ENCODE measurements at places on chromosomes 5 and 9.

- DNase-seq, result peak; percentile 89
Observed at GRCh38 chr5:91313757-91314673, 69.1 kb downstream of the ARRDC3 start.

- DNase-seq, result no peak
Observed at GRCh38 chr9:16236311-16236710, 634.2 kb downstream of the BNC2 start.

- no peak for DNase-seq
Observed at GRCh38 chr9:130846487-130847305, 11.6 kb downstream of the ABL1 start.

DNA sequence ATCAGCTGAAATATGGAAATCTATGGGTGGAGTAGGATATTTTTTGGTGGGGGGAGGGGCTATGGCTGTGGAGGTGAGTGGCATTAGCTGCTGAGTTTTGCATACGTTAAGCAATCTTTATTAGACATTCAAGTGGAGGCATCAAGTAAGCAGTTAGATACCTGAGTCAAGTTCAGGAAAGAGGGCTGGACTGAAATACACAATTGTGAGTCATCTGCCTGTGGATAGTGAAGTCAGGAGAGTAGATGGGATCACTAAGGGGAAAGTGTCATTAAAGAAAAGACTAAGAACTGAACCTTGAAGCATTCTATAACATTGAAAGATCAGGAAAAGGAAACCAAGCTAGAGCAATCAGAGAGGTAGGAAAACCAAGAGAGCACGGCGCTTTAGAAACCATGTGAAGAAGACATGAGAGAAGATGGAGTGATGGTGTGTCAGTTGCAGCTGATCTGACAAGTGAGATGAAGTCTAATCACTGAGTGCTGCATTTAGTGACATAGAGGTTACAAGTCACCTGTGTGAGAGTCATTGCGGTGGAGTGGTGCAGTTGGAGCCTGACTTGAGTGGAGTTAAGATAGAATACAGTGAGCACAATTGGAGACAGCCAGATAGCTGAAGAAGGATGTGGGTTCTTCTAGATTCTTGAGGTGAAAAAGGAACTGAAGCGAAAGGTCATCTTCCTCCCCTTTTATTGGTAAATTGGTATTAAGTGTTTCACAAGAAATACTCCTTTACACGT, 88.7 kb downstream of the PIP5K1B start:
- no peak for DNase-seq

GRCh38 chr9:130054325-130054786, 650 bp downstream of the GPR107 start:
- no peak for DNase-seq

DNA sequence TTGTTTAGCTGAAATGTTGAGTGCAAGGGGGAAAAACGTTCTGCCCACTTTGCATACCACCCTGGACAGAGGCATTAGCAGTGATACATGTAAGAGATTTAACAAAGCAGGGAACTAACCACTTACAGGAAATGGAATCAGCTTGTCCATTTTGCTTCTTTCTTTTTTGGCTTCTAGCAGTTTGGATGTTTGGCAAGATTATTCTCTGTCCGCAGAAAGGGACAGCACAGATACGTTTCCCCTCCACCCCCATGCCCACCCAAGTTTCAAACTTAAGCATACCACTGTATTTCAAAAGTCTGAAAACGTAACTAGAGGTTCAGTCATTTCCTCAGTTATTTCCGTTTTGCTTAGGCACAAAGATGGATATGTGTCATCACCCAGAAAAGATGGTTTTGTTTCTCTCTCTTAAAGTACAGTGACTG, 118.4 kb downstream of the GDNF start:
- no peak for DNase-seq

- DNase-seq, result no peak
Observed at GRCh38 chr5:42908086-42908485, 96.4 kb upstream of the SELENOP start.

GRCh38 chr9:84340535-84340934, at the start of gene SLC28A3:
TSS of gene SLC28A3 (minus strand) at chr9:84340758. CDS start at chr9:84340633, 125 bp downstream.
- DNase-seq, result no peak

DNA sequence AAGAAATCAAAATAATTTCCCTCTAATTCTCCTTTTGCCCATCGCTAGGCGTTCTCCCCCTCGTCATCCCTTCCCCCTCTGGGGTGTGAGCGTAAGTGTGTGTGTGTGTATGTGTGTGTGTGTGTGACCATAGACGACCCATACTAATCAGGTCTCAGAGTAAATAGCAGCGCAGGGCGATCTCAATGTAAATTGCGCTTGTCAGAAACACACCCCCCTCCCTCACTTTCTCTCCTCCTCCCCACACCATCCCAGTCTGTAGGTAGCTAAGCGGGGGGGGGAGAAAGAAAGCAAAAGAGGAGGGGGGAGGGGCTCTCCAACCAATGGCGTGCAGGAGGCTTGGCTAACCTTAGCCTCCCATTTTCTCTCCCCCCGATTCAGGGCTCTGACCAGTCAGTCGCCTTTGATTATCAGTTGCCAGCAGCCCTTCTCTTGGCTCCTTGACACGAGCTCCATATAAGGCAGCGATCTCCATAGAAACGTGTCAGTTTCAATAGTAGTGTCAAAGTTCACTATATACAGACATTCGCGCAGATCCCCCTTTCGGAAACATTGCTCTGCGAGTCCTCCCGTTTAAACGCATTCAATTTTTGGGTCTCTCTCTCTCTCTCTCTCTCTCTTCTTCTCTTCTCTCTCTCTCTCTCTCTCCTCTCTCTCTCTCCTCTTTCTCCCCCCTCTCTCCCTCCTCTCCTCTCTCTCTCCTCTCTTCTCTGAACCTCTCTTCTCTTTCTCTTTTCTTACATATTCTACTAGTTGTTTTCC, at the start of gene NR2F1:
NR2F1 (plus strand) TSS at position 546 of the 762 bp plus-strand sequence. CDS start 1,802 bp downstream, outside the sequence.
- DNase-seq, result no peak

- no peak for DNase-seq
Observed at GRCh38 chr5:139711067-139711905, 63.1 kb downstream of the CXXC5 start.

- DNase-seq, result no peak
Observed at GRCh38 chr5:15487228-15487627, 12.8 kb upstream of the FBXL7 start.

- no peak for DNase-seq
Observed at GRCh38 chr9:133387680-133388079, 11.5 kb downstream of the STKLD1 start.

- DNase-seq, result no peak
Observed at GRCh38 chr5:5755888-5756287, 333.4 kb downstream of the ICE1 start.

DNA sequence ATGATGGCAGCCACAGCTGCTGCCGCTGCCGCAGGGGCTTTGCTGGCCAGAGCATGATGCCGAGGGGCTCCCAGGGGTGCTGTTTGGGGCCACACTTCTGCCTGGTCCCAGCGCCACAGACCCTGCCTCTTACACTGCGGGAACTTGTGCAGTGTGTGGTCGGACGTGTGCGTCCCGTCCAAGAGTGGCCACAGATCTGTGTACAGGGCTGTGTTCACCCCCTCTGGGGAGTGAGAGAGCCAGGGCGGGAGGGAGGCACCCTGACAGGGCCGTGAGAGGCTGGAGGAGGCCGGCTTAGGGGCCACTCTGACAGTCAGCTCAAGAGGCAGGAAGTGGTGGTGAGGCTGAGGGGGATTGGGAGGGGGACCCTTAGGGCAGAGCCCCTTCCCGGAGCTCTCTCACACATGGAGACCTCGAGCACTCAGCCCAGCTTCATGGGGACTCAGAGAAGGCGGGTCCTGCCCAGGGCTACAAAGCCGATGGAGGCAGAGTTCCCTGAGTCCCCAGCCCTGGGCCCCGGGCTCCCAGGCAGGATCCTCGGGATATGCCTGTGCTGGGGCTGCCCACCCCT, 13.1 kb upstream of the CARD19 start:
- DNase-seq, result no peak

DNA sequence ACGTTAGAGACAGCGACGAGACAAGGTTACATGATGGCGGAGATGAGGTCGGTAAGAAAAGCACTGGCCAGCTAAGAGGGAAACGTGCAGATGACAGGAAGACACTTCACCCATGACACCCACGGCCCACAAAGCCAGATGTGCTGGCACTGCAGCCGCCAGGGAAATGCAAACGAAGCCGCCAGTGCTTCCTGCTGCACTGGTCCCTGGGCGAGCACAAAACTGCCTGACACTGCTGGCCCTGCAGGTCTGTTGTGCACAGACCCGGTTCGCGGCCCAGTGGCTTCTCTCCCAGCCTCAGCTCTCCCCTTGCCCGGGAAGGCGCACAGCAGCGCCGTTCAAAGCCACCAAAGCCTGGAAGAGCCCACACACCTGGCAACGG, 20.3 kb downstream of the QSOX2 start:
- no peak for DNase-seq

DNA sequence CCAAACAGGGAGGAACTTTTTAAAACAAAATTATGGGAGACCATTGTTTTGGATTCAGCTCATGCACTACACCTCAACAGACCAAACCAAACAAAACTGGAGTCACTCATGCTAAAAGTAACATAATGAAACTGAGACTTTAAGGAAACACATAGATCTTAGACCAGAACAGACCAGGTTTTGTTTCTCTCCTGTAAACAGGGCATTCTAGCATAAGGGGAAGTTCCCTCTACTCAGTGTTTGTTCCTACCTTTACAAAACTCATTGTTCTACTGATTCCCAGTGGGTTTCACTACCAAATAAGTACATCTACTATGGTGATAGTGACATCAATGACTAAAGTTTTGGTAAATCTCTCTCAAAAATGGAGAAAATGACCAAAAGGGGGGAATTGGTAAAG, 1103.6 kb upstream of the EDIL3 start:
- DNase-seq, result no peak

- peak; percentile 37 for DNase-seq
Observed at GRCh38 chr9:79583952-79584654, 12.3 kb downstream of the TLE4 start.

DNA sequence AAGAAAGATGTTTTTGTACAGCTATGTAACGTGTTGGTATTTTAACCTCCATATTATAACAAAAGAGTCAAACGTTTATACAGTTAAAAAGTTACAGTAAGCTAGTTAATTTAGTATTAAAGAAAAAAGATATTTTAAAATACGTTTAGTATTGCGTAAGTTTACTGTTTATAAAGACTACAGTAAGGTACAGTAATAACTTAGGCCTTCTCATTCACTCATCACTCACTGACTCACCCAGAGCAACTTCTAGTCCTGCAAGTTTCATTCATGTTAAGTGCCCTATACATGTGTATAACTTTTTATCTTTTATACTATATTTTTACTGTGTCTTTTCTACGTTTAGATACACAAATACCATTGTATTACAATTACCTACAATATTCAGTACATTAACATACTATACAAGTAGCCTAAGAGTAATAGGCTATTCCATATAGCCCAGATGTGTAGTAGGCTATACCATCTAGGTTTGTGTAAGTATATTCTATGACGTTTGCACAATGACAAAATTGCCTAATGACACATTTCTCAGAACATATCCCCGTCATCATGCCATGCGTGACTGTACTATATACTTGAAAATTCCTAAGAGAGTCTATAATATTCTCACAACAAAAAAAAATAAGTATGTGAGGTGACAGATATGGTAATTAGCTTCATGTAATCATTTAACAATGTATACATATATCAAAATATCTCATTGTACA, 33.8 kb downstream of the ERP44 start:
- no peak for DNase-seq

GRCh38 chr9:110029429-110029955, 178.5 kb downstream of the C9orf152 start:
- no peak for DNase-seq

DNA sequence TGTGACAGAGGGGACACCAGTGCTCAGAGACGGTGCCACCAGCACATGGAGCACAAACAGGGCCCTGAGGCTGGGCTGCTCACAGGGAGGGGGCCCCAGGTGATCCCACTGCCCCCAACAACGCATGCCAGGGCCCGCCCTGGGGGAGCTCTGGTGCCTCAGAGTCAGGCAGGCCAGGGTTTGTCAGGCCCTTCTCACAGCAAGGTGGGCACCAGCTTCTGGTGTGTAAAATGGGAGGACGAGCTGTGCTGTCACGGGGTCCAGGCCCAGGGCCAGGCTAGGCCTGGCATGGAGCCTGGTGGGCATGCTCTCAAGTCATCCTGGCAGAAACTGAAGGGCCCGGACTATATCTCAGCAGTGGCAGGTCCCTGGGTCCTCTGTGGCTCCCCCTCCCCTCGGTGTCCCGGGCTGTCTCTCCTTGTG, 34.5 kb downstream of the PRRT1B start:
- DNase-seq, result no peak

DNA sequence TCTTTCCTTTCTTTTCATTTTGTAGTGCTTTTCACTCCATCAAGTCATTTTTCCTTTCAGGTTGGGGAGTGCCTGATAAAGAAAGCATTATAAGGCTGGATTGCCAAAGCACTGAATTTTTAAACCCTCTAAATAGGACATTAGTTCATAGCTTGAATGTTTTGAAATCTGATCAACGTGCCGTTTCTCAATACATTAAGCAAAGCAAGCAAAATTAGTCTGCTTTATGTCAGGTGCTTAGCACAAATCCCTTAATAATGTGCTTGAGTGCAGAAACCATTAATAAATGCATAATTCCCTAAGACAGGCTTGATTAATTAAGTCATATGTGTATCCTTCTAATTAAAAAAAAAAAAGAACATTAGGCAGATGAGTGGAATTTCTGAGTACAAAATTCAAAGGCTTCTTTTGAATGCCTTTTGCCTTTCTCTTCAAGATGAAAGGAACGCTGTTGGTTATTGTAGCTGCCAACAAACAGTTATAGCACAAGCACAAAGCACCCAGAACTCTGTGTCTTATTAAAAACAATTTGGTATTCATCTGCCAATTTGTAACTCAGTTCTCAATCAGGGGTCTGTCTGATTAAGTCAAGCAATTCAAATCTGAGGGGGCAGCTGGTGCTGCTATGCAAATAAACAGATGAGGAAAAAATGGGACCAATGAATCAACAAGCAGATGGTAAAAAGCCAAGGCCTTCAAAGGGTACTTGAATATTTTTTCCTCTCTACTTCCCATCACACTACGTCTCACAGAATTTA, 233.7 kb downstream of the TLE1 start:
- DNase-seq, result no peak

DNA sequence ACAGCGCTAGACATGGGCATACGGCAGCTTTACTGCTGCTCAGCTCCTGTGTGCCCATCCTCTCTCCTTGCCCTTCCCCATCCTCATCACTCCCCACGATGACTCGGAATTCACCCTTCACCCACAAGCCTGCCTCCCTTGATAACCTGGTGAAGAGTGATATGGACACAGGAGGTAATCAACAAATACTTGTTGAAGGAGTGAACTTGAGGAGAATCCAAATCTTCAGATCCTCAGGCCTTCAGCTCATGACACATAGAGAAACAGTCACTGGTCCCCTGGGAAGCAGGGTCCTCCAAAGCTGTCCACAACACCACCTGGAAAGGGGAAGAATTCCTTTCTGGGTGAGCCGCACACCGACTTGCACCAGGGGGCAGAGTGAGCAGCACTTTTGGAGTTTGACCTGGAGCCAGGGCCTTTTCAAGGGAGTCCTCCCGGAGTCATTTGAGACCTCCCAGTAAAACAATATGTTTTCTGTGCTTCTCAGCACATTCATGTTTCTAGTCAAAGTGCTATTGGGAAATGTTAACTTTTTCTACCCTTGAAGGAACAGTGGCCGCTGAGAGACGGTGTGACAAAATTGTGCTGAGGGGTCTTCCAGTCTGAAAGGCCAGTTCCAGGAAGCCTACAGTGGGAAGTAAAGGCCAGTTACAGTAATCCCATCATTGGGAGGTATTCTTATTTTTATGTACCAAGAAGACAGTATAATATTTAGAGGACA, 332.3 kb downstream of the CWC27 start:
- no peak for DNase-seq

All from stimulated activated CD8-positive, alpha-beta memory T cell treated with anti-CD3 and anti-CD28 coated beads, Interleukin-7, amount 100 ng/mL, for 48 hours (primary cell).